ENCODE measurements at places on chromosomes 6 and 20.

DNA sequence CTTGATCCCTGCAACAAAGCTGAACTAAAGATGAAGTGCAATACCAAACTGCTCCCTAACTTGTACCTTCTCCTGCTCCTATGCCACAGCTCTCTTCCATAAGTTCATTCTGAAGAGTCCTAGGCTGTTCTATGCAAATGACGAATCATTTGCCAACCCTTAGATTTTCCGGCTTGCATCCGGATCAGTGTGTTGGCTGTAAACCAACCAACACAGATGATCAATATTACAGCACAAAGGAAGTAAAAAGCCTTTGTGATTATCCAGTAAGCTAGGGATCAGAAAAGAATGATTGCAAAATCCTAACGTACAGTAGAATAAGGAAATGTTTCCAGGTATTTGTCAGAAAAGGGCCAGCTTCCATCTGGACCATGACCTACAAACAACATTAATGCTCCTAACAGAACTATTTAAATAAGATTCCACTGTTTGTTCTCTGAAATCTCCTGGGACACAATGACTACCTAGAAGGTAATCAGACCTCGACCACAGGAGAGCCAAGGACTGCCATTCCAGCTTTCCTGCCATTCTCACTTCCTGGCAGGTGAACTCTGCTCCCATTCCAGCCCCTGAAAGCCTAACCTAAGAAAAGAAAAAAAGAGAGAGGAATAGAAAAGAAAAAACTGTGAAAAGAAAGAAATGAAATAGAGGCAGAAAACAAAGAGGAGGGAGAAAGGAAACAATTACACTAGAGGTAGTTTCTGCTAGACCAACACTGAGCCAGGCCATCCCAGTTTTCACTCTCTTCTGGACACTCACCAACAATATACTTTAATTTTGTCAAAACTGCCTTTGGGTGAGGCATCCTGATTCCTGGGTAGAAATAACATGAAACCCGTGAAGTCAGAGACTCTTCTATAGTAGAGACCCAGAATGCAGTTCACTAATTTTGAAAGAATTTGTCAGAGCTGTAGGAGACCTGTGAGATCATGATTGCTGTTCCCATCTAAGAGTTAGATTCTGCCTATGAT lies 19.7 kb downstream of the GMDS start:
- DNase-seq, result no peak

DNA sequence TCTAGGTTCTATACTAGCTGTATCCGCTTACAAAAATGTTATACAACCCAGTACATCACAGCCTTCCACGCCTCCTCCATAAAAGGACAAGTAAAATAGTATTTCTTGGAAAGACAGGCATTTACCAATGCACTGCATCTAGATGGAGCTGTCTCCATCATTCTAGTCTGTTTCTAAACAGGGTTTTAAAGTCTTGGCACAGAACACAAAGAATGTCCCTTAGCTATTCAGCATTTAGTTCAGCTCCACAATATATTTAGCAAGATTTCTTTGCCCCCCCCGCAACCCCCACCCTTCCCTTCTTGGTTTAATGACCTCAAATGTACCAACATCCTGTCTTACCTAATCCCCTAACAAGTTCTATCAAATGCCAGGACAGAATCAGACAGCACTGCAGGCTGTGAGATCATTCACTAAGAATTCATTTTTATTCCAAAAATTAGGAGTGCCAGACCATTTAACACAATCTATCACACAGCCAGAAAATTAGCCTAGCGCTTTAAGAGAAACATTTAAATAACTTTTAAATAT lies 198.6 kb downstream of the BACH2 start:
- no peak for DNase-seq

GRCh38 chr20:36815454-36816091 lies 42.0 kb upstream of the DSN1 start:
- no peak for DNase-seq

DNA sequence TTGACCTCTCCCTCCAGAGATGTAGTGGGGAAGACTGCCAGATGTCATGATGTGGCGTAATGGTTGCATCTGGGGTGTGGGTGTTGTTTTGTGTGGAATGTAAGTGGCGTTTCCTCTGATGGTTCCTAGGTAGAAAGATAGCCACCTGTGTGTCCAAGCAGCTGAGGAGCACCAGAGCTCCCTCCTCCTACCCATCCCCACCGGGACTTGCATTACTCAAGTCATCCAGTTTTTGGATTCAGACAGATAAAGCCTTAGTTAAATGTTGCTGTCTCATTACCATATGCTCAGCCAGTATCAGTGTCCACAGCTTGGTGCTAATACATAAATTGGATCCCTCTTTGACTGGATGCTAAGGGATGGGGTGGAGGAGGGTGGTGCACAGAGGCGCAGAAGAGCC lies 282.3 kb downstream of the TBC1D7 start:
- DNase-seq, result no peak

GRCh38 chr6:170374571-170375444 lies 68.2 kb downstream of the FAM120B start:
- no peak for DNase-seq

DNA sequence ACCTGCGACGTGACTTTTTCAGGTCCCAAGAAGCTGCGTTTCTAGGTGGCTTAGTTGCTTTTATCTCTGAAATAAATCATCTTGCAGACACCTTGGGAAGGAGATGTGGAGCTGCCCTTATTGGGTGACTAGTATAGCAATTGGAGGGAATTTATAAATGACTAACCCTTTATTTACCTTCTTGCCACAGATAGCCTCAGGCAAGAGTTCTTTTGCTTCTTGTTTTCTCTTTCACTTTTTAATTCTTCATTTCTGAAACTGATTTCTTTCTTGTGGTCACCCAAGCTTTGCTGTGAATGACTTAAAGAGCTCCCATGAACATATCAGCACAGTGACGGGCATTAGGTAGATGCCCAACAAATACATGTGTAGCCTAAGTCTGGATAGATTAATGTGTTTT lies 3.0 kb downstream of the ADGRF4 start:
- peak; percentile 38 for DNase-seq

GRCh38 chr6:72534236-72534635 lies 87.6 kb upstream of the KCNQ5 start:
- DNase-seq, result no peak

DNA sequence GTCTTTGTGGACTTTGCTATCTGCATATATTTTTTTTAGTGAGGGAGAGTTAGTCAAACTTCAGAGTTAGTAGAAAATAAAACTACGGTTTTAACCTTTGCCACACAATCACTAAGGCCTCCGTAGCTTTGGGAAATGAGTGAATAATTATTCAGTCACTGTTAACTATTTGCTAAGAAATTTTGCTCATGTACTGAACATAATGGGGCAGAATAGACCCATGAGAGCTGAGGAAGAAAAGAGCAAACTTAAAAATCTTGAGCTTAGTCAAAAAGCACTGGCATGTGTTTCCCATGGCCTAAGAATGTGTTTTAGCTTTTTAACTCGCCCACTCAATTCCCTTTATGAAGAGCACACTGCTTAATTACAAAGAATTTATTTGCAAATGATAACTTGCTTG lies 60.4 kb upstream of the SUPT3H start:
- DNase-seq, result no peak

DNA sequence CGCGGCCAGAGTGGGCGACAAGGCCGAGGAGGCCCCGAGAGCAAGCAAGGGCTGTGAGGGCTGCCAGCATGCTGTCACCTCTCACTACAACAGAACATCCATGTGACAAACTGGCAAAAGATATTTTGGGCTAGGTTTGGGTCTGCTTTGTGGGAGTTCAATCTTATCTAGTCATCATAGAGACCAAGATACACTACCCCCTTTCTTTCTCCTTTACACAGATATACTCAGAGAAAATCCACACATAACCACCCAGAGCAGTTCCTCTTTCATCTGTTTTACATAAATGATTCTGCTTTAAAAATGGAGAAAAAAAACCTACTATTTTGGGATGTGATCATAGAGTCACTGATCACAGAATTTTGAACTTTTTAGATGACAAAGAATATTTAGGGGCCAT lies 16.8 kb downstream of the SOX4 start:
- peak; percentile 54 for DNase-seq

GRCh38 chr6:125922322-125922860 lies 34.2 kb upstream of the HINT3 start:
- DNase-seq, result no peak

GRCh38 chr20:21395051-21395665 lies 2.2 kb downstream of the NKX2-4 start:
- no peak for DNase-seq

DNA sequence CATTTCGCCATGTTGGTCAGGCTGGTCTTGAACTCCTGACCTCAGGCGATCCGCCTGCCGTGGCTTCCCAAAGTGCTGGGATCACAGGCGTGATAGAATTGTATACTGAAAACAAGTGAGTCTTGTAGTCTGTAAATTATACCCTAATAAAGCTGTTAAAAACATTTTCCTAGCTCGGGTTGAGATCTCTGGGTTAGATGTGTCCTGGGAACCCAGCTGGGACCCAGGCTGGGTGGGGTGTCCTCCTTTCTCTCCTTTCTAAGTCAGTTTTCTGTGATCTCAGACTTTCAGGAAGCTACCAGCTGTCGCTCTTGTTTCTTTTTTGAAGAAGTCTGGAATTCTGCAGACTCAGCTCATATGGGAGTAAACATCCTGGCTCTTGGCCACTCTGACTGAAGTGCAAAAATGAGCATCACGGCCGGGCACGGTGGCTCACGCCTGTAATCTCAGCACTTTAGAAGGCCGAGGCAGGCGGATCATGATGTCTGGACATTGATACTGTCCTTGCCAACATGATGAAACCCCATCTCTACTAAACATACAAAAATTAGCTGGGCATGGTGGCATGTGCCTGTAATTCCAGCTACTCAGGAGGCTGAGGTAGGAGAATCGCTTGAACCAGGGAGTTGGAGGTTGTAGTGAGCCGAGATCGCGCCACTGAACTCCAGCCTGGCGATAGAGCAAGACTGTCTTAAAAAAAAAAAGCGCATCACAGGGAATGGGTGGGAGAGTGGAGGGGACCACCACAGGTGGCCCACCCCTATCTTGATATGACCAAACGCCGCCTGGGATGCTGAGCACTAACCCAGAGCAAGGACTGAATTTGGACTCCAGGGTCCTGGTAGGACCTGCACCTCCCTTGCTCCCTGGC lies 9.9 kb upstream of the PCIF1 start:
- no peak for DNase-seq

DNA sequence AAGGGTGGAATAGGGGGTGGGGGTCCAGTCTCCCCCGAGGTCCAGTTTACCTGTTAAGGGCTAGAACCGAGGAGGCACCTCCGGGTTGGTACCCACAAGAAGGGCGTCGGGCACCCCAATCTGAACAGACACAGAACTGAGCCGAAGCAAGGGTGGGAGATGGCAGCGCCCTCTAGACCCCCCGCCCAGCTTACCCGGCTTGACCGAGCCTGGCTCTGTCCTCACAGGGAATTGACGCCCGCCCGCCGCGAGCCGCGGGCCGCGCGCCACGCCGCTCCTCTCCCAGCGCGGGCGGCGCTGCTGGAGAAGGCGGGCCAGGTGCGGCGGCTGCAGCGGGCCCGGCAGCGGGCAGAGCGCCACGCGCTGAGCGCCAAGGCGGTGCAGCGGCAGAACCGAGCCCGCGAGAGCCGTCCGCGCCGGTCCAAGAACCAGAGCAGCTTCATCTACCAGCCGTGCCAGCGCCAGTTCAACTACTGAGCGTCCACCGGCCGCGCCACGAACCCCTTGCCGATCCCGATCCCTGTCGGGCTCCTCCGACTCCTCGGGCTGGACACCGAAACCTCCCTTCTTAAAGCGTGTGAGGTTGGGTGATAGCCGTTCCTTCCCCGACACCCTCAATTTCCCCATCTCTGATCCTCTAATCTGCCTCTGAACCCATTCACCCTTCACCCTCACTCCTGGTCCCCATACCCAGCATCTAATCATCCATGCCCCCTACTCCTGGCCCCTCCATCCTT lies 5.9 kb downstream of the TP53INP2 start:
- DNase-seq, result peak; percentile 80

GRCh38 chr6:40340196-40340595 lies 247.0 kb downstream of the LRFN2 start:
- DNase-seq, result no peak

DNA sequence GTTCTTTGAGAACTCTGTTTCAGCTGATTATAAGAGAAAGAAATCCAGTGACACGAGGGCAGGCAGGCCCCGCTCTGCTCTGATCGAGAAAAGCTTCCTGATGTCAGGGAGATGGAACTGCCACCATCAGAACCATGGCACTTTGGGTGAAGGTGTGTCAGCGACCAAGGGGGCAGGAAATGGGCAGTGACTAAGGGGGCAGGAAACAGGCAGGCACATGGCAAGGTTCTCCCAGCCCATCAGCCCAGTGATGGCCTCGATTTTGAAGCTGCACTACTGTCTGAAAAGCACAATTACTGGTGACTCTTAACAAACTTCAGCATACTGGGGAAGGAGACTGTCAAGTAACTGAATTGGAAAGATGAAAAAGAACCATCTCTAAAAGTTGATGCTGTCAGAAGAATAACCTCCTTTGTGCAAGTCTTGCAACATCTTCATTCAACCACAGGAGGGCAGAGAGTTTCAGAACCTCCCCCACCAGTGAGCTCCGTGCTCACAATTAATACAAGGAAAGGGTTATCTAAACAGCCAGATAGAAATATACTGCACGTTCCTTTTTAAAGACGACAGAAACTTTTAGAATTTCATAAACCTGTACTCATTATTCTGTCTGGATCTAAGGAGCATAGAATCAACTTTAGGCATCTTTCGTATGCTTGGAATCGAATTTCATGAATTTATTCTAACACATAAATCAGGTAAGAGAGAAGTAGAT lies 39.1 kb downstream of the TMX4 start:
- DNase-seq, result peak; percentile 21

GRCh38 chr6:31115941-31116560 lies 1.5 kb downstream of the PSORS1C1 start:
- DNase-seq, result no peak

GRCh38 chr6:105318660-105319059 lies 84.2 kb downstream of the PREP start:
- no peak for DNase-seq

DNA sequence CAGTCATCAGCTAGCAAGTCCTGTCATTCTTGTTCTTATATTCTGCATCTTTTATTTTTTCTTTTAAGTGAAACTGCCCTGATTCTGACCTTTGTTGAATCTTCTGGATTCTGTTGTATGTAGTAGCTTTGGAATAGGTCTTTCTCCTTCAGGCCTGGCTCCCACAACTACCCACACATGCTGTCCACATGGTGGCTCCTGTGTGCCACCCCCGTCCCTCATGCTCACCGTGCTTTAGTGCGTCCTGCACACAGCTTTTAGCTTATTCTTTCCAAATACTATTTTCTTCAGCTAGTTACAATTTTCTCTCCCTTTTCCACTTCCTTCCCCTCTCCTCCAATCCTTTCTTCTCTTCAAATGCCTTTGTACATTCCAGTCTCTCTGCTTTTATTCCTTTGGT lies 61.8 kb downstream of the CTNNBL1 start:
- DNase-seq, result no peak
